ENCODE measurements at places on chromosomes 11 and 22. TPM values are rescaled to one million over a fixed set of nuclear protein-coding genes. Genes with fewer than 3 reads are reported as not detected.
A peak's percentile ranks its signal among the peaks of the same experiment; 100 is the strongest.

DNA sequence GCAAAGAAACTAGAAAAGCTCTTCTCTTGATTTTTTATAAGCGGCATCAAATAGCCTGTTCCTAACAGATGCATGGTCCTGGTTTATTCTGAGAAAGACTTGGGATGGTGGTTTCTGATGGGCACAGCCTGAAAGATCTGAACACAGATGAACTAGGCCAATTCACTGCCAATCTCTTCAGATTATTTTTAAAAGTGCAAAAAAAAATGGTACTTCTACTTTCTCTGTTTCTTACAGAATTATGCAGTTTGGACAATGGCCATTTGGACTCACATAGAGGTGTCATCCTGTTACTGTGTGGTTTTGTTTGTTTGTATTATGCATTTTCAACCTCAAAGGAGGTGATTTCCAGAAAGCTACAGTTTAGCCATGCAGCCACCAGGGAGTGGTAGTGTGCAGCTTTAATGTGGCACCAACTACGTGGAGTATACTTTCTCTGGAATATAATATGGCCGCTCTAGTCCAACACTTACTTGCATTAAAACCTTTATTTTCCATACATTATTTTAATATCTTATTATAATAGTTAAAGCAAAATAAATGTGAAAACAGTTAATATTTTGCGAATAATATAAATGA lies 469.8 kb upstream of the KIRREL3 start:
- DNase-seq = peak; percentile 21

DNA sequence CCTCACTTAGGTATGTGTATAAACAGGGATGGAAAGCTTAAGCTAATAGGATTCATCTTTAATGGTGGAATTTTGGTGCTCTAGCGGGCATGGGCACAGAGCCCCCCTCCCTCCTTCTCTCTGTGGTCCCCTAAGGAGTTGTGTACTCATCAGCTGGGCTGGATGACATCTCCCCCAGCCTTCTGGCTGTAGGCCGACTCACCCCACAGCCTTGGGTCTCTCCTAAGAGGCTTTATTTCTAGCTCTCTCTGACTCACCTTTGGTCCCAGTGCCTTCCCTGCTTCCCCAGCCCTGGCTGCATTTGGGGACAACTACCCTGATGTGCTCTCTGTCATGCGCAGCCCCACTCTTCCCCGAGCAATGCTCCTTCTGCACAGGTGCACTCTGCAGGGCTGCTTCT lies 26.9 kb downstream of the SLC6A5 start:
- no peak for DNase-seq

DNA sequence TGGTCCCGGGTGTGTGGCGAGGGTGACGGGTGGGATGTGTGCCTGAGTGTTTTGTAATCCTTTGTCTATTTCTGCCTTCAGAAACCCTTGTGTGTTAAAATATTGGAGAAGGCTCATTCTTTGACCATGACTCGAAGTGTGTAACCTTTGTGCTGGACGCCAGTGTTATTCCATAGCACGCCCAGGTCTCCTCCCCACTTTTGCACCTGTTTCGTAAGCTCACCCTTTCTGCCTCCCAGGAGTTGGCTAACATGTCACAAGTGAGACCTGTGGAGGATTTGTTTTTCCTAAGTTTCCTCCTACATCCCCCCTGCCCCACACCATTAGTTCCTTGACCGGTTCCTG lies 382 bp downstream of the C11orf54 start:
- peak; percentile 73 for DNase-seq

DNA sequence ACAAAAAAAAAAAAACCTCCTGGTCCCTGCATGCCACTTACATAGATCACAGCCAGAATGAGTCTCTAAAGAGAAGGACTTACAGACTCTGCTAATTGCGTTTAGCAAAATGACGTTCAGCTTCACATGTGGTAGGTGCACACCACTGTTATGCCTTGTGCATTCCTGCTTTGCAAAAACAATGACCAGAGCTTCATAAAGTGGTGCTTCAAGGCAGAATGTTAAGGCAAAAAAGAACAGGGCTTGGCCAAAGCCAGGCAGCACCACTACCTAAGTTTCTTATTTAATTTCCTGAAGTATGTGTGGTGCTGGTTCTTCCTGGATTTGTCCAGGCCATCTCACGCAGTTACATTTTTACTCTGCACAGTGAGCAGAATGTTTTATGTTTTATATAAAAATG lies 85.2 kb downstream of the GALNT18 start:
- DNase-seq = no peak

DNA sequence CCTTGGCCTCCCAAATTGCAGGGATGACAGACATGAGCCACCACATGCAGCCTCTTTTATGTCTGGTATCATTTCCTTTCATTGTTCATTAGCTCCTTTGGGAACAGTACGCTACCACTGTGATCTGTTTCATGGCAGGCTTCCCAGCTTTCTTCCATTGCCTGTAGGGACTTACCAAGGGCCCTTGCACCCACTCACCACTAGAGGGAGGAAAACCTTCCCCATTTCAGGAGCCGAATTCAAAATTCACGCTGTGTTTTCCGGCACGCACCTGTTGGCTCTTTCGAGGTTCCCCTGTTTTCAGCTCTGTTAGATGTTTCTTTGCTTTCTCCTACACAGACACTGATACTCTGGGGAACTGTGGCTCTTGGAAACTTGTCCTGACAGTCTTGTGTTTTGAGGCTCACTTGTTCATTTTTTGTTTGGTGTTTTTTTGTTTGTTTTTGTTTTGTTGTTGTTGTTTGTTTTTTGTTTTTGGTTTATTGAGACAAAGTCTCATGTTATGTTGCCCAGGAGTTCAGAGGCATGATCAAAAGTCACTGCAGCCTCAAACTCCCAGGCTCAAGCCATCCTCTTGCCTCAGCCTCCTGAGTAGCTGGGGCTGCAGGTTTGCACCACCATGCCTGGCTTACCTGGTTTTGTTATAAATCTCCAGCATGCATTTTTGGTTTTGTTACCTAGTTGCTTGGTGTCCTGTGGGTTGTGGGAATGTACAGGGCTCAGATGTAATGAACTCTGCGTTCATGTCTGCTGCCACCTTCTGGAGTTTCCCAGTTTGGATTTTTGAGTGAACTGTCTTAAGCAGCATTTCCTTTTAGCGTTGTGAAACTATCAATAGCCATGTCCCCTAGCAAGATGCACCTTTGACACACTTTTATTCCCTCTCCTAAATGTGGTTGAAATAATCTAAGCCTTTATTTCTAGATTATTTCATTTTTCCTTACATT lies 2.3 kb downstream of the KRTAP5-11 start:
- DNase-seq = peak; percentile 78

DNA sequence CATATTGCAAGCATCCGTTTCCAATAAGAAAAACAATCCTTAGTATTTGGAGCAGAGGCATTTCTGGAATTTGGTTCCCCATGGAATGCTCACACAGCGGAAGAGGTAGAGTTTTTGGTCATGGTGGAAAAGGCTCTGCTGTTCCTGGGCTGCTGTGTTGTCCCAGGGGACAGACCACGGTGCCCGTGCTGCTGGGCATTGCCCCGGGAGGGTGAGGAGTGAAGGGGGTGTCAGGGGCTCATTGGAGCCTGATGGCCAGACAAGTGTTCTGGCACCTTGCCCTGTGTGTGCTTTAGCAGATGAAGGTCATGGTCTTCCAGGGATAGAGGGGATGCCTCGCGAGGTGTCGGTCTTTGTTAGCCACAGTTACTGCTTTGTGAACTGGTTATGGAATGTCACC lies 61.2 kb downstream of the MPPED1 start:
- DNase-seq = no peak

DNA sequence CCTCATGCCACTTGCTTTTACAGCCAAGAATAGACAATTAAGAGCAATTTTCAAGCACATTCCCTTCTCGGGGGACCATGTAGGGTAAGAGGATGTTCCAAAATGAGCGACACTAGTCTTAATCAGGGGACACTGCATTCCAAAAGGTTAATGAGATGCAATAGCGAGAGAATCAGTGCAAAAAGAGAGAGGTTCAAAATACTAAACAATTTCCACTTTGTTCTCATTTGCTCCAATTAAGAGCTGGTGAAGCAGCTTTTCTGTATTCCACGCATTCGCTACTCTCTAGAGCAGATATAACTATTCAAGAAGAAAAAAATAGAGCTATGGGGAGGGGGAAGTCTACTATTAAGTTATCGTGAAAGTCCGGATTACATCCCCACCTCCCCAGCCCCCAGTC lies 811 bp downstream of the LRRC4C start:
- no peak for DNase-seq

DNA sequence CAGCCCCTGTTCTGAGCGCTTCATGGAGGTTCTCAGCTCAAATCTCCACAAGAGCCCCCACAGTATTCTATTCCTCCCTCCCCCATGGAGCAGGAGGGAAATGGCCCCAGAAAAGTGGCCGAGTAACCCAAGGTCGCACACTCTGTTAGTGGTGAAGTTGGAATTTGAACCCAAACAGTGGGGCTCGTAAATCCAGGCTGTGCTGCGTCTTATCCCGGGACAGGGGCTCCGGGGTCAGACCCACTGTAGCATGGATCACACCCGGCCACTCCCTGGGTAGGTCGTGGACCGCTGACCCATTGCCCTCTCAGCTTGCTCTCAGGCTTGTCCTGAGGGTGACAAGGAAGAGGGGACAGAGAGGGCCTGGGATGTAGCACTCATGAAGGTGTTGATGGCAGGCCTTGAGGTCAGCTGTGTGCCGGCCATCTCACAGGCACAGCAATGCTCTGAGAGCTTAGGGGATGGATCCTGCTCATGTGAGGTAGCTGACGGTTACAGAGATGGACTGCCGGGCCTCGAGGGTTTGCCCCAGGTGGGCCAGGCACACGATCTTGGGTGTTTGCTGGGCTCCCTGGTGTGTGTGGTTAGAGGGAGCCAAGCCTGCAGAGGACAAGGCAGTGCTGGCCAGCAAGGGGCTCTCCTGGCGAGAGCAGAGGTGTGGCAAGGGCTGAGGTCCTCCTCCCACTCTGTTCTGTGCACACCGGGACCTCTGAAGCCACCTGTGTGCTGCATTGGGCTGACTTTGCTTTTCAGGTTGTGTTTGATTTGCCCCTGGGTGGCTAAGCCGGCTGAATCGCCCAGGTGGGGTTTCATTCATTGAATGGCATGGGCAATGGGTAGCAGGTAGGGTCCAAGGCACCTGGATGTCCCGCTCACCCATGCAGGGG lies 2.3 kb upstream of the FGF19 start:
- no peak for DNase-seq

Gene ANKK1
- not detected for total RNA-seq

Gene OR51B2
- total RNA-seq = not detected

Gene HPX
- total RNA-seq = not detected

Gene C2CD3
- 22.6 TPM for total RNA-seq

Gene NPAS4
- total RNA-seq = not detected

Gene YPEL1
- 2.4 TPM for total RNA-seq

Gene C11orf65
- total RNA-seq = not detected

All from M059J (cell line).